ENCODE measurements at places on chromosomes 3 and 15. TPM values are rescaled to one million over a fixed set of nuclear protein-coding genes. Genes with fewer than 3 reads are reported as not detected.

GRCh38 chr15:88701561-88702095 lies 62.8 kb downstream of the ISG20 start:
- DNase-seq, result peak; percentile 59

GRCh38 chr15:85625856-85626255 lies 168.9 kb downstream of the KLHL25 start:
- no peak for DNase-seq

DNA sequence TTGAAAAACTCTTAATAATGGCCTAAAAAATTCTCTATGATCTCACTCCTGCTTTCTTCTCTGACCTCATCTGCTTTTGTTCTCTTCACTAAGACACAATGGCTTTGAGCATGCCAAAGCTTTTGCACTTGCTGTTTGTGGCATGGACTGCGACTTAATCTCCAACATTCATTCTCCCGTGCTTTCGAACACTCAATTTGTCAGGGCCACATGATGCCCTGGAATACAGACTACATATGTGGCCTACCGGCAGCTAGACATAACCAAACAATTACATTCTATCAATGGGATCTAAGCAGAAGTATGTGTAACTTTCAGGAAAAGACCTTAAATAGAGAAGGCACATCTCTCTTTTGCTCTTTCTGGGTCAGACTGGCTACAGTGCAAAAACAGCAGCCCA lies 506.5 kb downstream of the MAGI1 start:
- DNase-seq, result no peak

- DNase-seq, result no peak
Measured at GRCh38 chr15:34240537-34240936, 15.7 kb downstream of the EMC4 start.

DNA sequence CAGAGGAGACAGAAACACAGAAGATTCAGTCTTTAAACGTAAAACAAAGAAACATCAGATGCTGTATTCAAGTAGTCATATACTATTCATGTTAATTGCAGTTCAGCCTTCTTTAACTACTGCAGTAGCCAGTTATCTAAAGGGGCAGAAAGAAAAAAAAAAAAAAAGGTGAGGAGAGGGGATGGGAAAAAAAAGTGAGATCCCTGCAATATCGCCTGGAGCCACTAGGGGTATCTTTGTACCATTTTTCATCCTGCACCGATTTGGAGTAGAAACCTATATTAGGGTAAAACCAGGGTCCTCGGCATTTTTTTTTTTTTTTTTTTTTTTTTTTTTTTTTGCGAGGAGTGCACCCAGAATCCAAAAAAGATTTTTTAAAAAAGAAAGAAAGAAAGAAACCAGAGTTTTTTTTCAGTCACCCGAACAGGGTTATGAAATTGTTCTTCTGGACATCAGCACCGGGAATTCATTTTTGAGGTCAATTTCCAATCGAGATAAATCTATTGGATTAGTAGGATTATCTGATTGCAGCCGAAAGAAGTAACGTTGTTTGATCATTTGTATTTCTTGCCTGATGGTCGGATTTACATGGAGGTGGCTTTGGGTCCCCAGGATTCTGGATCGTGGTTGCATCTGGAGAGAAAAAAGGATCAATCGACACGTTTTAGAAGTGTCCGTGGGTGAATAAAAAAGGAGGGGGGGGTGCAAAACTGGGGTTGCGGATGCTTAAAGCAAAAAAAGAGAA lies 186.7 kb downstream of the NLGN1 start:
- DNase-seq, result peak; percentile 32

DNA sequence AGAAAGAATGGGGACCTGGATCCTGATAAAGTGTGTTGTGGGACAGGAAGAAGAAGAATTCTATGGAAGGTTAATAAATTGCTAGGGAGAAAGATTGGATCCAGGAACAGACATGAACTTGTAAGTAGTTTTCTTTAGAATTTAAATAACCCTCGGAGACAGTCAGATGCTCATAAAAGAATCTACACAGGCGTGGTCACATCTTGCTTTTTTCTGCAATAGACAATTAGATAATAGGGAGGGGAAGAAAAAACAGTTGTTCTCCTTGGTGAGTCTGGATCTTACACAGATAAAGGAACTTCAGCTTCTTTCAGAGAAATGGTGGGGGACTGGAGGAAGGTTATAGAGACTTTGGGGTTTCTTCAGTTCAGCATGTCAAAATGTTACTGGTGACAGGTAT lies 232.6 kb downstream of the ALCAM start:
- DNase-seq, result no peak

Gene RAMAC
- total RNA-seq, result 47.2 TPM

Gene NAALADL2
- total RNA-seq, result 1.7 TPM
